ENCODE measurements at places on chromosomes 3 and 15.

DNA sequence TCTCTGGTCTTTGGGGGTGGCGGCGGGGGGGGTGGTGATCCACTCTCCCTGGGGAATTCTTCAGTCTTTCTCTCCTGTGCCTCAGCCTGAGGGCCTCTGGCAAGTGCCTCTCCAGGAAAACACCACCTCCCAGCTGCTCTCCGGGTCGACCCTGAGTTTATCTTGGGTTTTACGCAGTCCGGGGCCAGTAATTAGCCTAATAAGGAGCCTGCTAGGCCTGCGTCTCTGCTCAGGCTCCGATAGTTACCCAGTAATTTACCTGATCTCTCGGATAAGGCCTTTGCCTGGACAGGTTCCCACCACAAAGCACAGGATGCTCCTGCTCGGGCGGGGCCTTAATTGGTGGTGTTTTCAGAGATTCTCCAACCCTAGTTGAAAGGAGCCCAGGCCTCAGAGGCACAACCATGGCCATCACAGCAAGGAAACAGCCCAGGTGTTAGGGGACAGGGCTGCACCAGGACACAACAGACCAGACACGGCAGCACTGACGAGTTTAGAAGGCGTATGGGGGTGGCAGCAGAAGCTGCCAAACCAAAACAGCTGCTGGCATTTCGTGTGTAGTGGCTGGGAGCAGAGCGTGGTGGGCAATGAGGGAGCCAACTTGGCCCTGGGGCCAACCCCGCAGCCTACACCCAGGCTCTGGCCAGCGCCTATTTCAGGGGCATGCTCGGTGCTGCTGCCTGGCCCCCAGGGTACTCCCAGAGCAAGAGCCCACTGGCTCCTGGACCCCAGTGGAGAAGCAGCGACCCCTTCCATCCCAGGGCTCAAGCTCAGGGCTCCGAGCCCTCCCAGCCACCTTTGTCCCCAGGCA is 71.4 kb downstream of the KLF13 start:
- no peak for DNase-seq

- no peak for DNase-seq
Measured at GRCh38 chr15:68666812-68667450, 88.1 kb downstream of the CORO2B start.

GRCh38 chr15:29873947-29874411 is 51.7 kb upstream of the TJP1 start:
- DNase-seq = no peak

GRCh38 chr3:177842743-177843734 is 645.8 kb upstream of the TBL1XR1 start:
- DNase-seq = no peak

GRCh38 chr15:49990835-49991545 is 128.0 kb downstream of the ATP8B4 start:
- no peak for DNase-seq

DNA sequence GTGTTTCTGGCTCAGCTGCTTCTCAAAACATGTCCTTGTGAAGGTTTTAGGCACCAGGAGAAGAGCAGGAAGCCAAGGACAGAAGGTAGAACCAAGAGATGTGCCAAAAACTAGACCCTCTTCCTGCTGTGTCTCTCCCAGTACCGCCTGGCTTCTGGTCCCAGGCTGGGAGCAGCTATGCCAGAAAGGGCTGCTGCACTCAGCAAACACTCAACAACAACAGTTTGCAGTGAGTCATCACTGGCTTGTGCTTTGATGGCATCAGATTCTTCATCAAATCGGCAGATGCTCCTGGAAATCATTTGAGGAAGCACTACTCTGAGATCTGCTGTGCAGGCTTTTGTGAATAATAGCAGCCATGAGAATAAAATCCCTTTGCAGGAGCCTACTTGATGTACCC is 63.2 kb downstream of the DGKG start:
- no peak for DNase-seq

DNA sequence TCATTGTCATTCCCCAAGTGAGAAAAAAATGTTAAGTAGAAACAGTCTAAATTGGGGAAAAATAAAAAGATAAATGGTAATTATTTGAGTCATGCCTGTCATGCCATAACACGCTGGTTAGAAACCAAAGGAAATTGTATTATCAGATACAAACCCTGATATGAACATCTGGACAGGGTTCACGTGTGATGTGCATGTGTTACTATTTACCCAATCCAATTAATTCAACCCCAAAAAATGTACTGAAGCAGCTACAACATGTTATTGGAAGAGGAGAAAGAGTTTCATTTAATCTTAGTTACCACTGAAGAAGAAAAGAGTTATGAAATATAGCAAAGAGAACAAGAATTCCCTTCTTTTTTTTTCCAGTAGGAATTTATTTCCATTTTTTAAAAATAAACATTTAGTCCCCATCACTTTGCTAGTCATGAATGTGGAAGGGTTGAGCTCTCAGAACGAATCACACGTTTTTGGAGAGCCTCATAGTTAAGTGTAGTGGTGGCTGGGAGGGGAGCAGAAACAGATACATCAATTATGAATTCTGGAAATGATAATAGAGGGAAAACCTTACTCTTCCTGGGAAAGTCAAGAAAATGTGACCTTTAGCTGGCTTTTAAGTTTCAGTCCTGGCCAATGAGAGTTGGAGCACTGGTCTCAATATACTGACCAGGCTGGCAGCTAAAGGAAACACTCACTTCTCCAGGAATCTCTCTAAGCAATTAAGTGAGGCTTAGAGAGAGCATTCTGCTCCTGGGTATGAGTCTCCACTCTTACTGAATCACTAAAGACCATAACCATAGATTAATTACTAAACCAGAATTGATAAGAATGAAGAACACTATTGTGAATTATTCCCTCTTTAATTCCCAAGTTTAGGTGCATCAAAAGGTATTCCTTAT is 796.5 kb downstream of the GRM7 start:
- DNase-seq = no peak

GRCh38 chr3:104396974-104397669 is 969.6 kb upstream of the ALCAM start:
- DNase-seq = peak; percentile 26

GRCh38 chr3:58539626-58540025 is 2.6 kb upstream of the ACOX2 start:
- DNase-seq = no peak

DNA sequence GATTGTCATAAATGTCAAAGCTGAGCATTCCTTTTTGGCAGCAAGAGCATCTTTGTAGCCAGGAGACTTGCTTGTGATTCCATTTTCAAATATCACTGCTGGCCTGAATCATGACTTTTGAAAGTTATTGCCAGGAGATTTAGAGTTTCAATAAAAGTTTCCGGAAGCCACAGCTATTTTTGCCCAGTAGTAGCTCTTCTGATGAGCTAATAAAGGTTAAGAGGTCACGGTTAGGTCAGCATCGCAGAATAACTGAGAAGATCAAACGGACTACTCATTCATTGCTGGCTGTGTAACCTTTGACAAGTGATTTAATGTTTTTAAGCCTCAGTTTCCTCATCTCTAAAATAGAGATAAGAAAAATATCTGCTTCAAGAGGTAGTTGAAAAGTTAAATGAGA is 105.1 kb upstream of the ETV5 start:
- DNase-seq = no peak

- no peak for DNase-seq
Measured at GRCh38 chr15:101047301-101047781, 128.2 kb downstream of the LRRK1 start.

- no peak for DNase-seq
Measured at GRCh38 chr15:36109943-36110658, 469.3 kb upstream of the CDIN1 start.

Measured in A549 (cell line).